ENCODE measurements at places on chromosomes 13 and 19. TPM values are rescaled to one million over a fixed set of nuclear protein-coding genes. Genes with fewer than 3 reads are reported as not detected.

S1PR4 gene
- 78.1 TPM for total RNA-seq

PSG2 gene
- total RNA-seq: not detected

TNFSF13B gene
- total RNA-seq: 12.8 TPM

IGFL3 gene
- total RNA-seq: not detected

DNA sequence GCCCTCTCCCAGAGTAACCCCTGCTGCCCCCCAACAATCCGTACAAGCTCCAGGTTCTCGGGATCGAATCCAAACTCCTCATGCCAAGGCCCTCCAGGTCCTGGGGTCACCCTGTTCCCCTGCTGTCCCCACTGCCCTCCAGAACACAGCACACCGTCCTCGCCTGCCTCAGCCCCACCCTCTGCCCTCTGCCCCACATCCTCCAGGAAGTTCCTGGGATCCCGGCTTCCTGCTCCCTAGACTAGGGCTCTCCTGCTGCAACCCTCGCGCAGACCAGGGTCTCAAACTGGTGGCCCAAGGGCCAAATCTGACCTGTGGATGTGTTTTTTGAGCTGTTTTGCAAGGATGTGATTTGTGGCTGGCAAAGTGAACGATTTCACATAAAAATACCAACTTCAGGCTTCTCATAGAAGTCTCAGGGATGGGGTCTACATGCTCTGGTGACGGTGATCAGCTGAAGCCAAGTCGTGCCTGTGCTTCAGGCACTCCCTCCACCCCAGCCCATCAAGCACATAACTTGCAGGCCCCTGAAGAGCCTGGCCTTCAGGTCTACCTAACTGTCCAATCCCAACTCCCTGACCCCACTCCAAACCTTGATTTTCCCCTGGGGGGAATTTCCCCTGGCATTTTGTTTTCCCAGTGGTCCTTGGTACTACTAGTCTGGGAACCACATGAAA is 1.8 kb downstream of the RABAC1 start:
- peaks cover 9% of the 10 kb centered on the region for H3K4me1 ChIP-seq
- DNase-seq: no peak
- peak overlapping the region; percentile 81 for H3K27ac ChIP-seq
- no peak overlapping the region for H3K4me3 ChIP-seq
- H3K36me3 ChIP-seq: peaks cover 17% of the 10 kb centered on the region
- no peaks in the 10 kb centered on the region for H3K27me3 ChIP-seq

DNA sequence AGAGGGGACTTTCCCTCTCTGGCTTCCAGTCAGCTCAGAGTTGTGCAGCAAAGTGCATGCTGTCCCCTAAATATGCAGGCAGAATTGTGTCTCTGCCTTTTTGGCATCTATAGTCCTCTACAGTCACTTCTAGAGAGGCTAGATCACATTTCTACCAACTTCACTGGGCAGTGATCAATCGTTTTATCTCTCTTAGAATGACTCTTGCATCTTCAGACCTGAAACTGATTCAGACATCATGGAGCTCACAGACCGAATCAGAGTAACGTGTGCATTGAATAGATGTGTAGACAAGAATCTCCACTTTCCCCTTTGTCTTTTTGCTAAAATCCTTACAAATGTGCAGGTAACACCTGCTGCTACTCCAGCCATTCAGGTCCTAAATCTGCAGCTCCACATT is 6.2 kb downstream of the ZNF253 start:
- no peak overlapping the region for H3K27ac ChIP-seq
- peaks cover 13% of the 10 kb centered on the region for H3K4me1 ChIP-seq
- H3K27me3 ChIP-seq: no peaks in the 10 kb centered on the region

DNA sequence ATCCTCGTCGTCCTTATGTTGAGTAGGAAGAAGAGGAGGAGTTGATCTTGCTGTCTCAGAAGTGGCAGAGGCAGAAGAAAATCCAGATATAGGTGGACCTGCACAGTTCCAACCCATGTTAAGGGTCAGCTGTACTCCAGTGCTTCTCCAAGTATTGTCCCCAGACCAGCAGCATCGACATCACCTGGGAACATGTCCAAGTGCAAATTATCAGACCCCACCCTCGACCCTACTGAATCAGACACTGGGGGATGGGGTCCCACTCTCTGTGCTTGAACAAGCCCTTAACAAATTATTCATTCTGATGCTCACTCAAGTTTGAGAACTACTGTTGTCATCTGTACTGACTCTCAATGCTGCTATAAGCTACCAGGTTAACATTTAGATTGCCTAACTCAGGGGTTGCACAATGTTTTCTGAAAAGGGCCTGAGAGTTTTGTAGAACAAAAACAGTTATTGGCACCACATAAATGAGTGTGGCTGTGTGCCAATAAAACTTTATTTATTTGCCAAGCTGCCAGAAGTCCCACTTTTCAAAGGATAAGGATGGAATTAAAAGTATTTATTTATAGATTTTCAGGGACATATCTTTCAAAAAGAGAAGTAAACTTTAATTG is 226.7 kb upstream of the IPO5 start:
- H3K27me3 ChIP-seq: no peaks in the 10 kb centered on the region
- no peaks in the 10 kb centered on the region for H3K4me1 ChIP-seq
- H3K27ac ChIP-seq: no peak overlapping the region
- H3K36me3 ChIP-seq: no peaks in the 10 kb centered on the region

GRCh38 chr13:102970542-102970941 is 95.7 kb downstream of the SLC10A2 start:
- no peaks in the 10 kb centered on the region for H3K4me1 ChIP-seq
- no peak overlapping the region for H3K27ac ChIP-seq
- H3K27me3 ChIP-seq: no peaks in the 10 kb centered on the region
- H3K36me3 ChIP-seq: no peaks in the 10 kb centered on the region

GRCh38 chr19:49157445-49158224 is at the start of gene TRPM4:
TRPM4 (plus strand) TSS chr19:49157792; CDS start chr19:49157867, 75 bp downstream.
- no peak for DNase-seq
- no peak within 1 kb of the TSS for H3K4me3 ChIP-seq
- H3K36me3 ChIP-seq: no peaks in the 10 kb centered on the region
- H3K27ac ChIP-seq: no peak within 1 kb of the TSS

- no peaks in the 10 kb centered on the region for H3K36me3 ChIP-seq
- DNase-seq: no peak
- no peaks in the 10 kb centered on the region for H3K27me3 ChIP-seq
- H3K4me3 ChIP-seq: no peak overlapping the region
- no peaks in the 10 kb centered on the region for H3K4me1 ChIP-seq
Observed at GRCh38 chr19:15144046-15144646, 36.9 kb downstream of the SYDE1 start.

GRCh38 chr19:30522341-30522740 is 150.2 kb downstream of the ZNF536 start:
- no peaks in the 10 kb centered on the region for H3K36me3 ChIP-seq
- no peak overlapping the region for H3K27ac ChIP-seq
- H3K27me3 ChIP-seq: no peaks in the 10 kb centered on the region
- no peak overlapping the region for H3K4me3 ChIP-seq
- no peaks in the 10 kb centered on the region for H3K4me1 ChIP-seq

DNA sequence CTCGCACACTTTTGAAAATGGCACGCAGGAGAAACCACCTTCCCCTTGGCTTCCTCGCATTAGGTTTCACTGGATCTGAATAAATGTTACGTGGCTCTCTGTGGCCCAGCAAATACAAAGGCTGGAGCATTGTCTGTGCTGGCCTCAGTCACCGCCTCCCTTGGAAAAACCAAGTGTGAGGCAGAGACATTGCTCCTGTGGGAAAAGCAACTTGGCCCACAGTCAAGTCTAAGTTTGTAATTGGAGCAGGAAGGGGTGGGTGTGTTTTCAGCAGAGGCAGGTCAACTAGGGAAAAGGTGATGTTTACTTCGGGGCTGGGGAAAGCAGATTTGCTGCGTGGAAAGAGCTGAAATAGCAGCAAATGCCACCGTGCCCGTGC is 101.6 kb downstream of the IRS2 start:
- H3K27ac ChIP-seq: no peak overlapping the region
- H3K4me3 ChIP-seq: no peak overlapping the region
- no peaks in the 10 kb centered on the region for H3K36me3 ChIP-seq
- no peak for DNase-seq

DNA sequence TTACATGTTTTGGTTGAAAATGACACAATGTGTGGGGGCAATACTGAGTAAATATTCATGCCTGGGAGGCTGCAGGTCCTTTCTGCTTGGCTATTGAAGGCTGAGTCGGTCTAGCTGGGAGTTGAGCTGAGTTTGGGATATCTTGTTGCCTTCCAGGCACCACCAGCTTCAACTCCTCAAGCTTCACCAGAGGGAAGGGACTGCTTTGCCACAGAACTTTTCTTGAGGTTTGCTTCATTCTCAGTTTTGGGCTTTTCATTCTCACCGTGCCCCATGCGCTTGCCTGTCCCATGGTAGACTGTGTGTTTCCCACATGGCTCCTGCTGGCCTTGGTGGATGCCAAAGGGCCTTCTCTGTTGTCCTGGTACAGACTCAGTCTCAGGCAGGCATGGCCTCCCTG is 198.2 kb upstream of the SOX1 start:
- H3K27me3 ChIP-seq: no peaks in the 10 kb centered on the region
- no peak overlapping the region for H3K27ac ChIP-seq
- no peak for DNase-seq
- H3K4me3 ChIP-seq: no peak overlapping the region
- H3K36me3 ChIP-seq: no peaks in the 10 kb centered on the region

DNA sequence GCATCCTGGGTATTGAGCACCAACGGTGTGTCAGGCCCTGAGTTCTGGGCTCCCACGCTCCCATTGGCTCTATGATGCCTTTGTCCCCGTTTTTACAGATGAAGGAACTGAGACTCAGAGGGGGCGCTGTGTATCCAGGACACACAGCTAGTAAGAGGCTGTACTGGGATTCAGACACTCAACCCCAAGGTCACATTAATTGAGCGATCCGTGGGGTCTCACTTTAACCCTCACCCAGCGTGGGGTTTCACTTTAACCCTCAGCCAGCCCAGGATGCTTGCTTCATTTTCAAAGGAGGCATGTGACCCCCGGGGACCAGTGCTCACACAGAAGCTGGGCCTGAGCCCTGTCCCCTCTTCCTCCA is 42.6 kb downstream of the CYP4F22 start:
- peaks cover 8% of the 10 kb centered on the region for H3K4me1 ChIP-seq
- DNase-seq: no peak
- H3K36me3 ChIP-seq: no peaks in the 10 kb centered on the region
- H3K27me3 ChIP-seq: no peaks in the 10 kb centered on the region

- H3K27ac ChIP-seq: no peak overlapping the region
- H3K4me3 ChIP-seq: no peak overlapping the region
- no peak for DNase-seq
Observed at GRCh38 chr19:32603961-32604360, 23.0 kb downstream of the PDCD5 start.

DNA sequence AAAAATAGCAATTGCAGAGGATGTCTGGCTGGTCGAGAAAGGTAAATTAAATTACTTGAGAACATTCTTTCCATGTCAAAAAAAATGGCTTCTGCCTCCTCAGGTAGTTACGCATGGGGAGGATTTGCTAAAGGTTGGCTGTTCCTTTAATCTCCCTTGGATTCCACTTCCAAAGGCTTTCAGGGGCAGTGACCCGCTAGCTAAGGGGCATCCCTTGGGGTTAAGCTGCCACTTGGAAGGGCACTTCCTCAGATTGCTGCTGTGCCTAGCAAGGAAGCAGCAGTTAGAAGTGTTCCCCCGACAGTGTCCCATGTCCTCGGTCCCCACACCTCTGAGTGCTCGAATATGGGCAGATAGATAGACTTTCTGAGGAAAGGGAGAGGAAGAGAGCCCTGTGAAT is 108.5 kb downstream of the RGCC start:
- H3K27ac ChIP-seq: no peak overlapping the region
- H3K4me1 ChIP-seq: no peaks in the 10 kb centered on the region
- H3K4me3 ChIP-seq: no peak overlapping the region
- no peak for DNase-seq
- H3K36me3 ChIP-seq: peaks cover 4% of the 10 kb centered on the region

DNA sequence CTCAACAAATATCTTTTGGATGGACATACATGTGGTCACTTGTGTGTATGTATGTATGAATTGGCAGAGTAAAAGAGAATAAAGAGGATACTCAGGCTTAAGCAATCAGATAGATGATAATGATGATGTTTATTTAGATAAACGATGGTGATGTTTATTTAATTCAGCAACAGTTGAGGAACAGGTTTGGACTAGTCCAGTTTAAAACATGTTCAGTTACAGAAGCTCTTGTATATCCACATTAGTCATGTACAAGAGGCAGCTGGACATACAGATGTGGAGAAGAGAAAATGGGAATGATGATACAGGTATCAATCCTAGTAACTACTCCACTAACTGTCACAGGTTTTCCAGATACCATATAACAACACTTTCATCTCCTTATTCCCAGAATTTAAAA is 232.1 kb downstream of the DIAPH3 start:
- H3K27me3 ChIP-seq: no peaks in the 10 kb centered on the region
- H3K4me1 ChIP-seq: no peaks in the 10 kb centered on the region
- no peaks in the 10 kb centered on the region for H3K36me3 ChIP-seq
- no peak for DNase-seq
- H3K4me3 ChIP-seq: no peak overlapping the region
- H3K27ac ChIP-seq: no peak overlapping the region

- H3K27me3 ChIP-seq: no peaks in the 10 kb centered on the region
- H3K27ac ChIP-seq: no peak overlapping the region
- H3K4me3 ChIP-seq: no peak overlapping the region
- H3K4me1 ChIP-seq: no peaks in the 10 kb centered on the region
Observed at GRCh38 chr19:23784274-23784673, 25.6 kb upstream of the ZNF681 start.

DNA sequence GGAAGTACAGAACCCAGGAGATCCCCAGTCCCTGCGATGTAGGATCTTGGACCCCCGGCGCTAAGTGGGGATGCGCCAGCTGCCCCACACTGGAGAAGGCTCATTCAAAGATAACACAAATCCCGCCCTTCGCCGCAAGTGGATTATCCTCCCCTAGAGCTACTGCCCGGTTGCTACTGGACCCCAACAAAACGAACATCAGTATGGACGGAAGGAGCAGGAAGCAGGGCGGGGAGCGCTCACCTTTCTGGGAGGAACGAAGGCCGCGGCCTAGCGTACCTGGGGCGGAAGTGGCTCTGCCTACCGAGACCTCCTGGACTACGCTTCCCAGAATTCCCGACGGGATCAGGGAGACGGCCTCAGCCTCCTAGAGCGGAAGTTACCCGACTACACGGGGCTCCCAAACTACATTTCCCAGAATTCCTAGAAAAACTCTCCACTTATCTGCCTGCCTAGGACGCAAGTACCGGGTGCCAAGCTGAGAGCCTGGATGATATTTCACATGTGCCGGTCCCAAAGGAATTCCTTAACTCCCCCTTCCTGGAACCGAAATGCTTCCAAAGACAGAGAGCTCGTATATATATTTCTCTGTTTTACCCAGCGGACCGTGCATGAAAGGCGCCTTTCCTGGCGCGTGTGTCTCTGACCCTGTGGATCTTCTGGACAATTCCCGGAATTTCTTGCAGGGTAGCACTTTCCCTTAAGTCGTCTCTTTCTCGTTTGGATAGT is at the start of gene ZNF112:
Gene ZNF112, minus strand, starts transcription at position 298 of the 729 bp plus-strand sequence. CDS start 16,141 bp downstream, outside the sequence.
- no peaks in the 10 kb centered on the region for H3K4me1 ChIP-seq
- H3K36me3 ChIP-seq: no peaks in the 10 kb centered on the region
- no peak within 1 kb of the TSS for H3K27ac ChIP-seq

Data from naive thymus-derived CD4-positive, alpha-beta T cell (primary cell).